Hepatic stellate cell (primary cell): ENCODE measurements at places on chromosomes 6 and 20.

DNA sequence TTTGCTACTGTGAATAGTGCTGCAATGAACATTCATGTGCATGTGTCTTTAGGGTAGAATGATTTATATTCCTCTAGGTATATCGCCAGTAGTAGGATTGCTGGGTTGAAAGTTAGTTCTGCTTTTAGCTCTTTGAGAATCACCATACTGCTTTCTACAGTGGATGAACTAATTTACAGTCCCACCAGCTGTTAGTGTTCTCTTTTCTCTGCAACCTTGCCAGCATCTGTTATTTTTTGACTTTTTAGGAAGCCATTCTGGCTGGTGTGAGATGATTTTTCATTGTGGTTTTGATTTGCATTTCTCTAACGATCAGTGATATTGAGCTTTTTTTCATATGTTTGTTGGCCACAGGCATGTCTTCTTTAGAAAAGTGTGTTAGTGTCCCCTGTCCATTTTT is 40.0 kb downstream of the PLG start:
- no peak for DNase-seq

- no peak for DNase-seq
Observed at GRCh38 chr6:161128230-161128629, 136.7 kb downstream of the MAP3K4 start.

GRCh38 chr6:47595785-47596184 is 102.6 kb upstream of the ADGRF4 start:
- DNase-seq: no peak

GRCh38 chr6:108837236-108837971 is 10.8 kb upstream of the ARMC2 start:
- no peak for DNase-seq

- no peak for DNase-seq
Observed at GRCh38 chr6:3310051-3310448, 51.3 kb downstream of the PSMG4 start.

DNA sequence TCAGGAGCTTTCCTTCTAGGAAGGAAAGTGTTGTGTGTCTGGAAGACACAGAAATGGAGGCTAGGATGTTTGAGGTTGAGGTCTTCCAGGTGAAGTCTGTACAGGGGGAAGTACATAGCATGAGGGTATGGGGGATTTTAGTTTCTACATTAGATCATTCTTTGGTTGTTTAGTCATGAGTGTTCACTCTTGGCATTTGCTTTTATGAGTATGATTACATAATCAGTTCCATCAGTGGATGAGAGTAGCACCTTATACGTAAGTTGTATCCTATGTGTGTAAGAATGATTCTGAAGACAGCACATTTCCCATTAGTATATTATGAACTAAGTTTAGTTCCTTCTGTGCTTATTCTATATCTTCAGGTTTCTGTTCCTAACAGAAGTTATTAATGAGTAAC is 1.9 kb downstream of the CDYL start:
- no peak for DNase-seq

GRCh38 chr6:3319610-3320200 is 61.0 kb downstream of the PSMG4 start:
- no peak for DNase-seq

- DNase-seq: no peak
Observed at GRCh38 chr6:28351087-28351486, 1.3 kb downstream of the ZKSCAN3 start.

DNA sequence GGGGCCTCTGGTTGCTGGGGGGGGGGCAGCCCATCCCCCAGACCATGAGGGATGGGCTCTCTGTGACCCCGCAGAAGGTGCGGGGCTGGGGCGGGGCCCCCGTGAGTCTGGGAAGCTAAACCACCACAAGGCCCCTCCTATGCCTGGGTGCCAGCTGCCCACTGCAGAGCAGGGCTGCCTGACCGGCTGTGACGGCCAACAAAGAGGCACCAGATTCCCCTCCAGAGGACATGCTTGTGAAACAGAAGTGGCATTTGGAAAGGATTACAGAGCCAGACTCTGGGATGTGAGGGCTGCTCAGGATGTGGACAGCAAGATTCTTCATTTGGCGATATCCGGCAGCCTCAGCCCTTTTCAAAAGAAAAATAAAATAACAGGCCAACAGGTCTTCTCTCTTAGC is 16.5 kb upstream of the NTSR1 start:
- no peak for DNase-seq

GRCh38 chr6:83221889-83222479 is 28.8 kb downstream of the RWDD2A start:
- DNase-seq: no peak

DNA sequence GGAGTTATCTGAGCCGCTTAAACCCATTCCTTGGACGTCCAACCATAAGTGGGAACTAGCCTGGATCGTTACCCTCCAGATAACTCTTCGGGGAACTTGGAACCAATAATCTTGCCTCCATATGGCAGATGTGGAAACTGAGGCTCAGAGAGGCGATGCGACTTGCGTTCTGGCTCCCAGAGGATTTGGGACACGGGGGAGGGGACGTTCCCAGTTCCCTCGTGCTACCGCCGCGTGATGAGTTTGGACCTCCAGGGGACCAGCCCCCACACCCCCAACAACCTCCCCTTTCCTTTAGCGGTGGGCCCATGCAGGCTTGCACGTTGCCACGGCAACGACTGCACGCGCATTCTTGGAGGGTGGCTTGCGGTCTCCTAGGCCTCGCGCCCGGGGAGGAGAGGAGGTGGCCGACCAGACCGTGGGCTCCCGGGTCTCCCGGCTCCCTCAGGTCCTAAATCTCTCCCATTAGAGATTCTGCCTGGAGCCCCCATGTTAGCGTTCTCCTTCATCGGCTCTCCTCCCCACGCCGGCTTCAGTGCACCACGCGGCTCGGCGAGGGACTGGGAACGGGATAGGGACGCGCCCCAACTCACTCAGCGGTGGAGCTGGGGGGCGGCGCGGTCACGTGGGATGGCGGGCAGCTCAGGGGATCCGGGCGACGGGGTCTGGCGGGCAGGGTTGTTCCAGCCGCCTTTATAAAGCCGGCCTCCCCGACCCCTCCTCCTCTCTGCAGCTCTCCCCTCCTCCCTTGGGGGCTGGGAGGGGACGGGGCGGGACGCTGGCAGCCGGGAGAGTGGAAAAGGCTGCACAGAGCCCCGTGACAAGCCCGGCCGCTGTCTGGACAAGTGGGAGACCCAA is at the start of gene PLTP:
Gene PLTP, minus strand, starts transcription at position 670 of the 858 bp plus-strand sequence. CDS start 703 bp downstream, outside the sequence.
- peak; percentile 66 for DNase-seq

GRCh38 chr6:127618729-127619128 is 41.8 kb downstream of the C6orf58 start:
- DNase-seq: no peak

DNA sequence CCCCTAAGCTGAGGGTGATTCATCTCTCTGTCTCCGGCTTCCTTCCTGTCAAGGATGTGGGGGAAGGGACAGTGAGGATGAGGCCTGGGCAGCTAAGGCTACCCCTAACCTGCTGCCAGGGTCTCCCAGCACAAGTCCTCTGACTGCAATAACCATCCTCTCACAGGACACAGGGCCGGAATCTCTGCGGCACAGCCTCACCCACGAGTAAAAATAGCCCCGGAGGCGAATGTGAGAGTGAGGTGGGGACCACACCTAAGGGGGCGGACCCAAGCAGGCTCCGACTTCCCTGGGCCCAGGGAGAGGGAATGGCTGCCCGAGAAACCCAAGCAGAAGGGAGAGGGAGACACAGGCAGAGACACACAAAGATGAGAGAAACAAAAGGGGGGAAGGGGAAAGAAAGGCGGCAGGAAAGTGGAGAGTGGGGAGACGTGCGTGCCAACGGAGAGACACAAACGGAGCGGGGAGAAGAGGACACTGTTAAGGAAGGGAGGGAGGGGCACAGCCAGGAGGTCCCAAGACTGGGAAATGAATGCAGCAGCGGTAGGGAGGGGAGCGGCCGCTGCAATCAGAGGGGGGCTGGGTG is 1.4 kb downstream of the CLIC1 start:
- DNase-seq: peak; percentile 81

- DNase-seq: peak; percentile 67
Observed at GRCh38 chr6:3456898-3457709, at the start of gene SLC22A23. TSS of gene SLC22A23 (minus strand) at chr6:3457050. CDS start at chr6:3456559, 491 bp downstream.

DNA sequence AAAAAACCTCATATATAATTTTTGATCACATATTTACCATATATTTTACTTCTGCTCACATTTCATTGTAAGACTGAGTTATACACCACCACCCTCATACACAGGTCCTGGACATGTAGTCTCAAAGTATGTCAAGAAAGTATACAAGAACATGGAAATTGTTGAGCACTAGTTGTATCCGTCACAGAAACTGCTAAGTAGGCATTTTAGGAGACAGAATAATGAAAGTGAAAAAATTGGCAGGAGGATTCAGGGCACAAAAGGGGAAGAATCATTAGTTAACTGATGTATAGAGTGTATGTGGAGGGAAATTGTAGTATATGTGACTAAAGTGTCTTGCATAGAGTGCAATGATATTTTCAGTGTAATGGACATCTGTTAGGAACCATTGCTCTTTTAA is 458.8 kb downstream of the TFAP2B start:
- DNase-seq: no peak

DNA sequence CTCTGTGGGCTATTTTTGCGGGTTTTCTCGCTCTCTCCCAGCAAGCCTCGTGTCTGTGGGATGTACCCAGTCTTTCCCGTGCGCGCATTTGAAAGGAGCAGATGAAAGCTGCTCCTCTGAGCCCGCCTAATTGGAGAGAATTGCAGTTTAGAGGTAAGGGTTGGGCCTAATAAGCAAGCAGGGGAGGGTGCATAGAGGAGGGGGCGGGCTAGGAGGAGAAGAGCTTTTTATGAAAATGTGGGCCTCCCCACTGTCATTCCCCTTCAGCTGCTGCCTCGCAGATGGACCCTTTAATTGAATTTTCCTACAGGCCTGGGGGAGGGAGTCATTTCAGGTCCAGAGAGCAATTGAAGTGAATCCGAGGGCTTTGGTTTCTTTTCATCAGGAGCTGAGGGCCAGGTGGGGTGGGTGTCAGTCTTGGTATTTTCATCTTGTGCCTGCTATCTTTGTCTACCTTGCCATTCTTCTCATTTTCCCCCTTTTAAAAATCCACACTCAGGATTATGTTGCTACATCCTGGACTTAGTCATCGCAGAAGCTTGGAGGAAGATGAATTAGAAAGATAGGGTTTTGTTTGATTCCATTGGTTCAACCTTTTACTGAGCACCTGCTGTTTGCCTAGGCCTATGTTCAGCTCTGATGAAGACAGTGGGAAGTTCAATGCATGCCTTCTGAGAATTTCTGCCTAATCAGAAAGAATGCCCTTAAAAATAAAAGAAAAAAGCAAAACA is 423.4 kb downstream of the CD83 start:
- DNase-seq: no peak

- peak; percentile 40 for DNase-seq
Observed at GRCh38 chr6:52417675-52418111, 2.4 kb upstream of the EFHC1 start.

- peak; percentile 18 for DNase-seq
Observed at GRCh38 chr6:109024784-109025183, 69.9 kb downstream of the SESN1 start.

GRCh38 chr20:62342910-62343309 is 24.2 kb downstream of the LAMA5 start:
- no peak for DNase-seq

DNA sequence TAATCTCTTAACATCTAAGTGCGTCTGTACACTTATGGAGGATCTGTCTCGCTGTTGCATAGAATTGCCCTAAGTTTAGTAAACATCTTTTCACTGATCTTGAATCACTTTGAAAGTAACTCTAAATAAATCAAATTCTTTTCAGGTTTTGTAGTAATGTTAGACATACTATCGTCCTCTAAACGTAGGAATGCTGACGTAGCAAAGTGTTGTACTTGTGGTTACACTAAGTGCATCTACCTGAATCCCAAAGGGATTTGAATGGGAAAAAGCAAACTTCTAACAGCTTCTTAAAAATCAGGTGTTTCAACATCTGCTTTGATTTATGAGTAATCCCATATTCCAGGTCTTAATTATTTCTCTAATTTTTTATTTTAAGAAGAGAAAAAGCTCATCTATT is 49.8 kb downstream of the MAP7 start:
- no peak for DNase-seq

GRCh38 chr6:166750108-166750793 is 123.2 kb upstream of the RPS6KA2 start:
- no peak for DNase-seq

- no peak for DNase-seq
Observed at GRCh38 chr20:57088436-57088835, 178.0 kb downstream of the BMP7 start.

- DNase-seq: no peak
Observed at GRCh38 chr6:123849406-123849805, 45.7 kb downstream of the NKAIN2 start.

DNA sequence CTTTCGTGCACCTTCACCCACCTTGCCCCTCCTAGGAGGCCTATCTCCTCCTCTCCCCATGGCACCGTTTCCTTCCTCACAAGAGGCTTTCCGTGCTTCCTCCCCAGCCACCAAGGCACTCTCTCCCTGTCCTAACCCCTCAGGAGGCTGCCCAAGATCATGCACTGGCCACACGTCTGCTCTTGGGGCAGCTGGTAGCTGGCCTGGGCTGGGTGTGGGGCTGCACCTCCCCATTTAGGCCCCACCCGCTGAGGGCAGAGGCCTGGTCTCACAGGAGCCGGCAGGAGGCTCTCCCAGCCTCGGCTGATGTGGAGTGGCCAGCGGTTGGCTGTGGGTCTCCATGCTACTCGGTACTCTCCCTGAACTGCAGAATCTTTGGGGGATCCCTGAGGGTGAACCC is 13.6 kb downstream of the NOL4L start:
- no peak for DNase-seq

- no peak for DNase-seq
Observed at GRCh38 chr20:48612335-48612734, 215.5 kb downstream of the PREX1 start.

GRCh38 chr20:58637466-58638213 is 13.4 kb upstream of the STX16 start:
- DNase-seq: no peak

DNA sequence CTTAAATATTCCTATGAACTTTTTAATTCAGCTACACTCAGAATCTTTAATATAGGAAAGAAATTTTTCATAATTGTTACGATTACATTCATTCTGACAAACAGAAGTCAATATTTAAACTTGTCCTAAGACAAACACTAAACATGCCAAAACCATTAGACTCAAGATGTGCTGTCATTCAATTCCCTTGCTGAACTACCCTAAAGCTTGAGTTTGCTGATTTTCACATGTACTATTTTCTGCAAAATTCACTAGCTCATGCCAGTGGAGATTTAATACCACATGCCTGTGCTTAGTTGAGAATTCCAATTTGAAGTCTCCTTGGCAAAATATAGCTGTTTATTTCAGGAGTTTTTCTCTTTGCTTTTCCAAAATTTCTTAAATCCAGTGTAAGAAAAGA is 448.0 kb downstream of the COL12A1 start:
- DNase-seq: no peak

- peak; percentile 31 for DNase-seq
Observed at GRCh38 chr6:16432075-16433032, 194.0 kb downstream of the GMPR start.

DNA sequence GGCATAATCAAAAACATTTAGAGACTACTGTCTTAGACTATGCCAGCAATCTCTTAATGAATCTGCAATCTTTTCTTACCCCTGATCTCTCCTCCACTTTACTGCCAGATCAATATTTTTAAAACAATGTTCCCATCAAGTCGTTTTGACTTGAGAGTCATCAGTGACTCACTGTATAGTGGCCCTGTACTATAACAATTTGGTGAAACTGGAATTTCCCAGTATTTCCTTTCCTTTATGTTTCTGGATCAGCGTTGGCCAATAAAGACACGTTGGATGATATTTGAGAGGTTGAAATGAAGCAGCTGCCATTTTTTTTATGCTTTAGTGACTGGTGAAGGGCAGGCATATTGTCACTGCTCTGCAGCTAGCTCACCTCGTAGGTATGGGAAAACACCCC is 10.1 kb upstream of the SMIM13 start:
- DNase-seq: peak; percentile 63

- no peak for DNase-seq
Observed at GRCh38 chr6:41818271-41819054, 31.0 kb downstream of the TOMM6 start.

- no peak for DNase-seq
Observed at GRCh38 chr6:90227673-90228072, 69.0 kb downstream of the BACH2 start.
